Suprapubic skin (tissue), 4 donors: ENCODE measurements at places on chromosomes 3 and 15.

DNA sequence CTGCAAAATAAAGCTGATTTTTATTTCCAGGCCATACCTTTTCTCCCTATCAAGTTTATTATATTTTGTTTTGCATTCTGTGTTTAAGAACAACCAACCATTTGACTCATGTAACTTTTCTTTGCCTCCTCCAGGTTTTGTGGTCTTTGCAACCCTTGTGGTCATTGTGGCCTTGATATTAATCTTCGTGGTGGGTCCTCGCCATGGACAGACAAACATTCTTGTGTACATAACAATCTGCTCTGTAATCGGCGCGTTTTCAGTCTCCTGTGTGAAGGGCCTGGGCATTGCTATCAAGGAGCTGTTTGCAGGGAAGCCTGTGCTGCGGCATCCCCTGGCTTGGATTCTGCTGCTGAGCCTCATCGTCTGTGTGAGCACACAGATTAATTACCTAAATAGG, 27.6 kb downstream of the NIPA2 start:
- no peak for DNase-seq
- no peaks in the 10 kb centered on the region for H3K4me1 ChIP-seq
- no peak overlapping the region for H3K4me3 ChIP-seq
- no peaks in the 10 kb centered on the region for H3K27me3 ChIP-seq
- peaks cover 79% of the 10 kb centered on the region for H3K36me3 ChIP-seq
- H3K27ac ChIP-seq: no peak overlapping the region

- H3K36me3 ChIP-seq: no peaks in the 10 kb centered on the region
- no peak for DNase-seq
- no peak overlapping the region for H3K4me3 ChIP-seq
- no peaks in the 10 kb centered on the region for H3K4me1 ChIP-seq
- H3K27ac ChIP-seq: no peak overlapping the region
Measured at GRCh38 chr3:3107858-3108257, 2.3 kb downstream of the IL5RA start.

DNA sequence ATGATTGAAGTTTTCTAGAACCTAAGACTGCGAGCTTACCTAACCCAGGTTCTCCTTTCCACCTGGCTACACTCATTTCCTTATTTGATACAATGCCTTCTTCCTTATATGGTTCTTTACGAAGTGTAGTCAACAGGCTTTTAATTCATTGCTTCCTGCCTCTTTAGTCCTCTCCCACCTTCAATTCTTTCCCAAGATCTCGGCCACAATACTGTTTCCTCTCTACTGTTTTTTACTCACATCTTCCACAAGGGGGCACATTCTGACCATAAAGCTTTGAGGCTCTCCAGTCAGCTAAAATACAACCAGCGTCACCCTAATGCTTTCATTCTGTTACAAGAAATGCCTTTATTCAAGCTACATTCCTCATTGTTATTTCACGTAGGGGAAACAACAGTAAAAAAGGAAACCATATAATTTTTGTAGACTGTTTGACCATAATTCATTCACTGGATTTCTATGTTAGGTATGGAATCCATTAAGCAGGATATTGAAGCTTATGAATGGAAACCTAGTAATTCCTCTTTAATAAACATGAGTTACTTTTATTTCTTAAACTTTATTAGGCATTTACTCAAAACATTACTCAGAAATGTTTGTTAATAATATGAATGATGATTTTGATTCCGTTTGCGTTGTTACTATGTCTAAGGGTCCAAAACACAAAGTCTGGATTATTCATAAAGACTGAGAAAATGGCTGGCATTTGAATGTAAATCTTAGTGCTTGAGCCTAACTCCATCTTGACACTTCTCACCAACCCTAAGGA, 29.5 kb upstream of the VEPH1 start:
- no peak overlapping the region for H3K4me3 ChIP-seq
- DNase-seq: no peak
- H3K36me3 ChIP-seq: no peaks in the 10 kb centered on the region
- H3K27ac ChIP-seq: no peak overlapping the region
- no peaks in the 10 kb centered on the region for H3K27me3 ChIP-seq
- H3K4me1 ChIP-seq: no peaks in the 10 kb centered on the region

DNA sequence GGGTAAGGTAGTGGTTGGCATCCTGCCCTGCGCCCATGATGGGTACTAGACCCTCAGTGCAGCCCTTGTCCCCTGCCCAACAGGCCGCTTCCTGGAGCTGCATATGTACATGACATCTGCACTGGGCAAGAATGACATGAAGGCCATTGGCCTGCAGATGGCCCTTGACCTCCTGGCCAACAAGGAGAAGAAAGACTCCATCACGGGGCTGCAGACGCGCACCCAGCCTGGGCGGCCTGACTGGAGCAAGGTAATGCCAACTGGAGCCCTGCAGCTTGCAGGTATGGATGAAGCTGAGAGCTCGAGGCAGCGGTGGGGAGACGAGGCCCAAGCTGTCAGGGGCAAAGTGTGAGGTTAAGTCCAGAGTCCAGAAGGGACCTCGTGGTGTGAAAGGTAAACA, 40.8 kb downstream of the NOX5 start:
- no peak overlapping the region for H3K4me3 ChIP-seq
- no peaks in the 10 kb centered on the region for H3K27me3 ChIP-seq
- no peak overlapping the region for H3K27ac ChIP-seq
- H3K36me3 ChIP-seq: no peaks in the 10 kb centered on the region
- H3K4me1 ChIP-seq: no peaks in the 10 kb centered on the region

- DNase-seq: no peak
- H3K36me3 ChIP-seq: no peaks in the 10 kb centered on the region
- peaks cover 13% of the 10 kb centered on the region for H3K4me1 ChIP-seq
- H3K27ac ChIP-seq: peak overlapping the region; percentile 30
- no peaks in the 10 kb centered on the region for H3K27me3 ChIP-seq
- no peak overlapping the region for H3K4me3 ChIP-seq
Measured at GRCh38 chr3:120497818-120498217, 47.0 kb upstream of the FSTL1 start.

- peaks cover 14% of the 10 kb centered on the region for H3K36me3 ChIP-seq
- no peaks in the 10 kb centered on the region for H3K27me3 ChIP-seq
- DNase-seq: peak; percentile 96
- H3K4me3 ChIP-seq: peak overlapping the region; percentile 69
- peaks cover 37% of the 10 kb centered on the region for H3K4me1 ChIP-seq
Measured at GRCh38 chr3:49007771-49008528, 759 bp downstream of the WDR6 start.

- no peak overlapping the region for H3K4me3 ChIP-seq
- no peaks in the 10 kb centered on the region for H3K4me1 ChIP-seq
- H3K36me3 ChIP-seq: no peaks in the 10 kb centered on the region
- DNase-seq: no peak
- H3K27me3 ChIP-seq: no peaks in the 10 kb centered on the region
Measured at GRCh38 chr15:70786996-70787395, 23.6 kb upstream of the UACA start.

GRCh38 chr15:34701536-34701935, 53.3 kb downstream of the GJD2 start:
- no peaks in the 10 kb centered on the region for H3K4me1 ChIP-seq
- DNase-seq: no peak
- no peaks in the 10 kb centered on the region for H3K36me3 ChIP-seq
- H3K4me3 ChIP-seq: no peak overlapping the region

DNA sequence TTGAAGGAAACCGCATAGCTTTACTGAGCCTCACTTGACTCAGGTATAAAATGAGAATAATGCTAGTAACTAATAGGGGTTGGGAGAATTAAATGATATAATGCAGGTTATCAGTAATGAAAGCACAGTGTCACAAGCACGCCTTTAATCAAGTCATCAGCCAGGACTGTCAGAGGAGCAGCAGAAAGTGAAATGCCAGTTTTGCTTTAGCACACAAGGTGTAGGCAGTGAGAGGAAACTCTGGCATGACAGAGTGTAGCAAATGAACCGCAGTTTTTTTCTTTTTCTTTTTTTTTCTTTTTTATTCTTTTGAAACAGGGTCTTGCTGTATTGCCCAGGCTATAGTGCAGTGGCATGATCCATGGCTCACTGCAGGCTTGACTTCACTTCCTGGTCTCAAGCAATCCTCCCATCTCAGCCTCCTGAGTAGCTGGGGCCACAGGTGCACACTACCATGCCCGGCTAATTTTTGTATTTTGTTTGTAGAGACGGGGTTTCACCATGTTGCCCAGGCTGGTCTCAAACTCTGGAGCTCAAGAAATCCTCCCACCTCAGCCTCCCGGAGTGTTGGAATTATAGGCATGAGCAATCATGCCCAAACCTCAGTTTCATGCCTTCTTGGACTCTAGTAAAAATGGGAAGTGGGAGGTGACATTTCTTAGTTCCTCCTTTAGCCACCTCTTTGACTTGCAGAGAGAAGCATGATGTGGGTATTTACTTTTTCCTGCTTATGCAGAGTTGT, 9.7 kb upstream of the SCAANT1 start:
- H3K4me1 ChIP-seq: peaks cover 2% of the 10 kb centered on the region
- no peak for DNase-seq
- H3K27ac ChIP-seq: no peak overlapping the region
- H3K4me3 ChIP-seq: no peak overlapping the region
- peaks cover 45% of the 10 kb centered on the region for H3K36me3 ChIP-seq
- H3K27me3 ChIP-seq: no peaks in the 10 kb centered on the region

GRCh38 chr3:127608362-127608718, 10.1 kb downstream of the MCM2 start:
- H3K27ac ChIP-seq: no peak overlapping the region
- no peaks in the 10 kb centered on the region for H3K4me1 ChIP-seq
- H3K27me3 ChIP-seq: no peaks in the 10 kb centered on the region
- no peak for DNase-seq
- H3K36me3 ChIP-seq: peaks cover 65% of the 10 kb centered on the region

DNA sequence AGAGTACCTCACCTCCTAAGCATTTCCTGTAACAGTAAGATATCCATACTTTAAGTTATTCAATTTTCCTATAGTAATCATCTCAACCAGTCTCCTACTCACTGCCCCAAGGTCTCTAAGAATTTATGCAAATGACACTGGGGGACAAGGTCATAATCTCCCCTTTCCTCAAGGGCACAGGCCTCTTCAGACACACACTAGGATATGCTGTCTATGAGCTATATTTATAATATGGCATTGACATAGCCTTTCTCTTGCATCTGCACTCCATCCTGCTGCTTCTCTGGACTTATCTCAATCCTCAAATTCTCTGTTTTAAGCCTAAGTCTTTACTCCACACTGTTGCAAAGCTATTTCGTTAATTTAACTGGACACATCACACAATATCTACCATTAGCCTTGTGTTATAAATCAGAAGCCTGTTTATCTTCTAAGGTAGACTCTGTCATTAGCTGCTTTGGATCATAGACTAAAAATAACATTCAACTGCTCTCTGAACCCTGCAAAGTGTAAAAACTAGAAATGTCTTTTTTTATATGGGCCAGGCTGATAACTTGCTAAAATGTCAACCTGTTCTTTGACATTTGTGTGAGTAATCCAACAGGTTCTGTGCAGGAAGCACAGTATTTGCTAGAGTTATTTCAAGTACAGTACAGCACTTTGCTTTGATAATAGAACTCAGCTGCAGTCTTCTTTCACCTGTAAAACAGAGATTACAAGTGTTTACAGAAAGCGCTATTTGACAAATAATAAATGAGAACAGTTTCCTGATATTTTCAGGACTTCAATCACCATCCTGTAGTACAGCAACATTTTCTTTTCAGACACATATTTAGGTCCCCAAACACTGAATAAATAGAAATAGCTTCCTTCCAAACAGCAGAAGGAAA, 17.8 kb upstream of the SEC62 start:
- no peak overlapping the region for H3K27ac ChIP-seq
- DNase-seq: no peak
- no peaks in the 10 kb centered on the region for H3K36me3 ChIP-seq
- H3K27me3 ChIP-seq: no peaks in the 10 kb centered on the region

GRCh38 chr3:23553353-23553752, 252.4 kb upstream of the UBE2E1 start:
- no peaks in the 10 kb centered on the region for H3K4me1 ChIP-seq
- H3K27ac ChIP-seq: no peak overlapping the region
- no peaks in the 10 kb centered on the region for H3K36me3 ChIP-seq
- no peaks in the 10 kb centered on the region for H3K27me3 ChIP-seq
- DNase-seq: no peak

GRCh38 chr3:50516440-50516871, 13.0 kb upstream of the CACNA2D2 start:
- DNase-seq: no peak
- H3K27ac ChIP-seq: no peak overlapping the region
- H3K4me3 ChIP-seq: no peak overlapping the region
- no peaks in the 10 kb centered on the region for H3K27me3 ChIP-seq
- peaks cover 14% of the 10 kb centered on the region for H3K4me1 ChIP-seq

DNA sequence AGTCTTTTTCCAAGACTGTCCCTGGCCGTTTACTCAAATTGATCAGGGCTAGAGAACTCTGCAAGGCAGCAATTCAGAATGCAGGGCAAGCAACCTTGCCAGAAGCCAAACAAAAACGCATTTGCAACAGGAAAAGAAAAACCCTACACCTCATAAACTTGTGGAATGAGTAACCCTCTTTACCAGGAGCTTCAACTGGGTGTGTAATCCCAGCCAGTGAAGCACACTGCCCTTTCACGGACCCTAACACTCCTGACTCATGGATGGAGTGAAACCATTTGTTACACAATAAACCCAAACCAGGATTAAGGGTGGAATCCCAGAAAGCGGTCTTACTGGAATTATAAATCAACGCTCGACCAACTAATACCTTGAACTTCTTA, 14.8 kb upstream of the LDHAL6B start:
- DNase-seq: no peak
- no peaks in the 10 kb centered on the region for H3K27me3 ChIP-seq
- no peaks in the 10 kb centered on the region for H3K4me1 ChIP-seq

GRCh38 chr3:178182337-178182779, 353.9 kb upstream of the KCNMB2 start:
- no peaks in the 10 kb centered on the region for H3K27me3 ChIP-seq
- no peak overlapping the region for H3K4me3 ChIP-seq
- no peaks in the 10 kb centered on the region for H3K4me1 ChIP-seq
- no peak overlapping the region for H3K27ac ChIP-seq

- peaks cover 11% of the 10 kb centered on the region for H3K4me1 ChIP-seq
- DNase-seq: no peak
- H3K27me3 ChIP-seq: no peaks in the 10 kb centered on the region
- H3K27ac ChIP-seq: no peak overlapping the region
- no peak overlapping the region for H3K4me3 ChIP-seq
- H3K36me3 ChIP-seq: peaks cover 64% of the 10 kb centered on the region
Measured at GRCh38 chr3:42191443-42191747, 74.6 kb downstream of the CCK start.
